ENCODE measurements at places on chromosomes 7 and 10.

- DNase-seq = no peak
These were observed 230.6 kb downstream of the MLLT10 start for GRCh38 chr10:21764466-21765189.

GRCh38 chr10:9508606-9509005, 1454.1 kb downstream of the GATA3 start:
- DNase-seq = no peak

- DNase-seq = no peak
These were observed 227.4 kb downstream of the TCERG1L start for GRCh38 chr10:131083915-131084790.

- no peak for DNase-seq
These were observed 37.5 kb downstream of the PLEKHA8 start for GRCh38 chr7:30065746-30066145.

DNA sequence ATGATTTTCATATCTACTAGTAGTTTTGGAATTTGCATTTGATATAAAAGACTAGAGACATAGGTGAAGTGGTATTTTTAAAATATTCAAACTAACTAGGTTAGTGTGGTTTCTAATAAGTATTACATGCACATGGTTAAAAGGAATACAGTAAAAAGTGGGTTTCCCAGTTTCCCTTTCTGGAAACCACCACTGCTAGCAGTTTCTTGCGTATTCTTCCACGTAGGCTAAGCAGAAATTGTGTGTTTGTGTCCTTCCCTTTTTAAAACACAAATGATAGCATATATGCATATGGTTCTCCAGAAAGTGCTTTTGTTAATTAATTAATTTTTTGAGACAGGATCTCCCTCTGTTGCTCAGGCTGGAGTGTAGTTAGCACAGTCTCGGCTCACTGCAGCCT, 15.4 kb downstream of the NRF1 start:
- DNase-seq = no peak
